Heart right ventricle (tissue), 16 donors: ENCODE measurements at places on chromosomes 7 and 10. TPM values are rescaled to one million over a fixed set of nuclear protein-coding genes. Genes with fewer than 3 reads are reported as not detected.

Gene SPDYE6
- total RNA-seq: not detected

GRCh38 chr7:25356534-25357151 is 128.4 kb upstream of the NPVF start:
- no peaks in the 10 kb centered on the region for H3K36me3 ChIP-seq
- H3K27ac ChIP-seq: no peak overlapping the region
- no peaks in the 10 kb centered on the region for H3K27me3 ChIP-seq
- DNase-seq: no peak

- peaks cover 4% of the 10 kb centered on the region for H3K4me1 ChIP-seq
- no peaks in the 10 kb centered on the region for H3K36me3 ChIP-seq
- no peaks in the 10 kb centered on the region for H3K27me3 ChIP-seq
Measured at GRCh38 chr7:122887198-122887597, 938 bp upstream of the CADPS2 start.

Gene STAMBPL1
- total RNA-seq: 1.9 TPM

DNA sequence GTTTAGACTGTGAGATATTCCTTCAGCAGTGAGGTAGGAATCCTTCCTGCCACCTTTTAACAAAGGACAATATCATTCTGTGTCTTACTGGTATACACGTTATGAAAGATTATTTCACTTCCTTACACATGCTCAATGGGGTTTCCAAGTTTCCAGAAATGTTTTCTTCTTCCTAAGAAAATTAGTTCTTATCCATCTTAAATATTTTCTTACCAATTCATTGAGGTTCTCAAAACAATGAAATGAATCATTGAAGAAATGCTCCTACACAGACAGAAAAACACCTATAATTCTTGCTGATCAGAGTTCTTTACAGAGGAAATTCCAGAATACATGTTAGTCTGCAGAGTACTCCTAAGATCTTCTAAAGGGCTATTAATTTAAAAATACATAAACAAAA is 51.4 kb upstream of the SEC61G start:
- H3K36me3 ChIP-seq: no peaks in the 10 kb centered on the region
- no peak for DNase-seq
- H3K27me3 ChIP-seq: no peaks in the 10 kb centered on the region
- H3K4me3 ChIP-seq: no peak overlapping the region

Gene ADAMTS14
- 1.4 TPM for total RNA-seq
